ENCODE measurements at places on chromosomes 3 and 15.

DNA sequence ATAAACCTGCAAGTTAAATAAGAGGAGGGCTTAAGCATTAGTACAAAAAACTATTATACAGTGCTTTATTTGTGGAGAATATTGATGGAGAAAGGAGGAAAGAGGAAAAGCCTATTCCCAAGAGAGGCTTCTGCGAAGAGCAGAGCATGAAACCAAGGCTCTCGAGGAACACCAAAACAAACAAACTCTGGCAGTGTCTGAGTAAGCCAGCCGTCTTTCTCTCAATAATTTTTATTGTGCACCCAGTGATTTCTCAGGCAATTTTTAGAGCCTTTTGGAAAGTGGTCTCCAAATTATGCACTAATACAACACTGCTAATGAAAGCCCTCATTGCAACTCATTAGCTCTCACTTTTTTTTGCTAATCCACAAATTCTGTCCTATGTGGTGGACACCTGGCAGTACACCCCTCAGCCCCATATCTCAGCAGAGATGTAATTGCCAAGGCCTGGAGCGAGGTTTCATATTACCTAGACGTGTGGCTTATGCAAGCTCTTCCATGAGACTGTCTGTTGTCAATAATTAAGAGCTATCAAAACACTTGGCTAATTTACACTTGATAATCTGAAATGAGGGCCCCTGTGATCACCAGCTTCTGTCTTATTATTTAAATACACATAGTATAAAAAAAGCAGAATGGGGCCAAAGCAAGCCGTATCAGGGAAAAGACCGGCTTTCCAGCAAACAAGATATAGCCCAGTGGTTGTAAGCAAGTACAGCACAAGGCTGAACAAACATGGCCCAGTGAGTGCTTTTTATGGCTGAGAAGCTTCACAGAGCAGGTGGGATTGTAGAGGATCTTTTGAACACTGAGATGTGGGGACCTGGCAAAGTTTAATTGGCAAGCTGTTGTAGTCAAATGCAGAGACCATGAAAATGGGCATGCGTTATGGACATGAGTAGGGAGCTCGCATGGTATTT lies 216.9 kb downstream of the ROBO2 start:
- no peak for DNase-seq

DNA sequence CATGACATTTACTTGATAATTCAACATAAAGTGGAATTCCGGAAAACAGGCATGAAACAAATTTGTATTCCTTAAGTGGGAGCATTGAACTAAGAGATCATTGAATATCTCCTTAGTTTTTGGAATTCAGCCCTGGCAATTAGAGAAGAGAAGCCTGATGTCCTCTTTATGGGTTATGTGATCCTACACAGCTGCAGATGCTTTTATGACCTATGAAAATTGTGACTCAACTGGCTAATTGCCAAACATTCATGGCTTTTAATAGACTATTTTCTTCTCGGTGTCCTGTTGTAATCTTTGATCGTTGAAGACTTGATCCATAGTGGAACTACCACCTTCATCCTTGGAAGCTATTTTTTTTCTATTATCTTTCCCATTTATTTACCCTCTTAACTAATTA lies 46.1 kb downstream of the AGBL1 start:
- no peak for DNase-seq

- DNase-seq, result no peak
Observed at GRCh38 chr15:60389261-60390077, 8.3 kb downstream of the ANXA2 start.

DNA sequence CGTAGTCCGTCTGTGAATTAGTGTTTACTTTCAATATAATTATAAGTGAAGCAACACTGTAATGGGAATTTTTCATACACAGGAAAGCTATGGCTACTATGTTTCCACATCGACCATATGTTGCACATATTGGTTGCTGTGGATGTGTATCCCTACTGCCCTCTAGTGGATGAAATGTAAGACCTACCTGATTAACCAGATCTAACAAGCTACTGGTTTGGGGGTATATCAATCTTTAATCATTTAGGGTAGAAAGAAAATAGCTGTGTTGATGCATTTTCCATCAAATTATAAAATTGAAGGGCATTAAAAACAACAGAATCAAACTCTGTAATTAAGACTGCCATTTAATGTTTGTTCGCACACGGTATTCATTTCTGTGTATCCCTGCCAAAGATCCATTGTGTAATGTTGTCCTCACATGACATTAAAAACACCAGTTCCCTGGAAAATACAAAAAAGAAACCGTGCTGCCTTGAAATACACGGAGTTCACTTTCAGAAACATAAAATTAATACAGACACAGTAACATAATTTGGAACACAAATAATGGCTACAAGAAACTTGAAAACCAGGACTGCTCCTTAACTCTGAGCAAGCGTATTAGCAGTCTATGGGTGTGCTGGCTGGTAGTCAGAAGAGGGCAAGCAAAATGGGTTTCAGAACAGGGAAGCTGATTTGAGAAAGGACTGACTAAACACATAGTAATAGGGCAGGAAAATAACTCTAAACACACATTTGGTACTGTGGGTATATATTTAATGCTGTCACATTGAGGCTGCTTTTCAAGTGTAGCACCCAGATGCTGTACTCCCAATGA lies 125.1 kb downstream of the TIGIT start:
- DNase-seq, result no peak

DNA sequence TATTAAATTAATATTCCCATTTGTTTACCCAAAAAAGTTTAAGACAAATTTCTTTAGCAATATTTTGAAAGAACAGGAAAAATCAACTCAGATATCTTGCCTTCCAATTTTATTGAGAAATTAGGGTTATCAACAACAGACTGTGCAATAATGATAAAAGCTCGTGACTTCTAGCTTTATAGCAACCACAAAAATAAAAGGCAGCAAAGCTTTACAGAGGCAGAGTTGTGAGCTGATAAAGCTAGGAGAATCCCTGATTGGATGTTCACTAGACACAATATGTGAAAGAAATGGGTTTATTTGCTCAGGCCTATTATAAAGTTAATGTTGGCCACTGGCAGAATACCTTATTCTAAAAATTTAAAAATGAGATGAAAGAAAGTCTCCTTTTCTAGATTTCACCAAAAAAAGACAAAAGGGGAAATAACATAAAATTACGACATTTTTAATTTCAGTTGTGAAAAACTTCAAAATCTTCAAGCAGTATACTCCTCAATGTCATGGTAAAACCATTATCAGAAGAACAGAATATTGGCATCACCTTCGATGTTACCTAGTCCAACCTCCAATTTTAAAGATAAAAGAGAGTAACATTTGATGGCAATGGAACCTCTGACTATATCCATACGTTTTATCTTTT lies 2.8 kb downstream of the VPS13C start:
- DNase-seq, result no peak

- DNase-seq, result no peak
Observed at GRCh38 chr15:32668942-32669341, 27.4 kb downstream of the SCG5 start.

GRCh38 chr3:78689378-78689777 lies 1078.4 kb downstream of the ROBO1 start:
- no peak for DNase-seq

DNA sequence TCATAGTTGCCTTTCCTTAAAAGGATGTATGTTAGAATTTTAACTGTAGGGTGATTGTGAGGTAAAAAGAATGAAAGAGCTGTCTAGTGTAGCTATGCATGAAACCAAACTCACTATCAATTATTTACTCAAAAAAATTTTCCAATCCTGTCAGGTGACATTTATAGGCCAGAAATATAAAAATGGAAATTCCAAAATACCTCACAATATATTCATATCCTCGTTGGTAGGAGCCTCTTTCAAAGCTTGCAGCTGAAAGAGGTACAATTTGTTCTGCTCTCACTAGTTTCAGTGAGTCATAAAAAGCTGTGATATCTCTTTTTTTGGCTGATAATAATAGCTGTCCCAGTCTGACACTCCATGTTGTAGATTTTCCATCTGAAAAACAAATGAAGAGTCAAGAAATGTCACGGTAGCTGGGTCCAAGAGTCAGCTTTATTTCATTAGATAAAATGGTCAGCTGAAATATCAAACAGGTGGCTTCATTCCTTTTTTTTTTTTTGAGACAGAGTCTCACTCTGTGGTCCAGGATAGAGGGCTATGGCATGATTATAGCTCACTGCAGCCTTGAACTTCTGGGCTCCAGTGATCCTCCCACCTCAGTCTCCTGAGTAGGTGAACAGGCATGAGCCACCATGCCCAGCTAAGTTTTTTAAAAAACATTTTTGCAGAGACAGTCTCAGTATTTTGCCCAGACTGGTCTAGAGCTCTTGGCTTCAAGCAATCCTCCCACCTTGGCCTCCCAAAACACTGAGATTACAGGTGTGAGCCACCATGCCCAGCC lies 50.8 kb upstream of the XRN1 start:
- DNase-seq, result no peak

DNA sequence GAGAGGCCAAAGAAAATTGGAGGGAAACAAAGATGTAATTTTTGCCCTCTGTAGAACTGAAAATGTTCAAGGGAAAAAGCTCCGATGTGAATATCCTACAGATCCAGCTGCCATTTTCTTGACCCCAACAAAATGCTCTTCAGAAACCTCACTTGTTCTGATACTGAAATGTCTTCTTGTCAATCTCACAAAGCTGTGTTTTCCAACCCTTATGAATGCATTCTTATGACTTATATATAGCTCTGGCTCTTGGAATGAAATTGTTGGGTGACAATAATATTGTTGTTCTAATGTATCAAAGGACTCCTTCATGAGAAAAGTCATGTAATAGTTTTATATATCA lies 157.1 kb upstream of the TGFBR2 start:
- no peak for DNase-seq

DNA sequence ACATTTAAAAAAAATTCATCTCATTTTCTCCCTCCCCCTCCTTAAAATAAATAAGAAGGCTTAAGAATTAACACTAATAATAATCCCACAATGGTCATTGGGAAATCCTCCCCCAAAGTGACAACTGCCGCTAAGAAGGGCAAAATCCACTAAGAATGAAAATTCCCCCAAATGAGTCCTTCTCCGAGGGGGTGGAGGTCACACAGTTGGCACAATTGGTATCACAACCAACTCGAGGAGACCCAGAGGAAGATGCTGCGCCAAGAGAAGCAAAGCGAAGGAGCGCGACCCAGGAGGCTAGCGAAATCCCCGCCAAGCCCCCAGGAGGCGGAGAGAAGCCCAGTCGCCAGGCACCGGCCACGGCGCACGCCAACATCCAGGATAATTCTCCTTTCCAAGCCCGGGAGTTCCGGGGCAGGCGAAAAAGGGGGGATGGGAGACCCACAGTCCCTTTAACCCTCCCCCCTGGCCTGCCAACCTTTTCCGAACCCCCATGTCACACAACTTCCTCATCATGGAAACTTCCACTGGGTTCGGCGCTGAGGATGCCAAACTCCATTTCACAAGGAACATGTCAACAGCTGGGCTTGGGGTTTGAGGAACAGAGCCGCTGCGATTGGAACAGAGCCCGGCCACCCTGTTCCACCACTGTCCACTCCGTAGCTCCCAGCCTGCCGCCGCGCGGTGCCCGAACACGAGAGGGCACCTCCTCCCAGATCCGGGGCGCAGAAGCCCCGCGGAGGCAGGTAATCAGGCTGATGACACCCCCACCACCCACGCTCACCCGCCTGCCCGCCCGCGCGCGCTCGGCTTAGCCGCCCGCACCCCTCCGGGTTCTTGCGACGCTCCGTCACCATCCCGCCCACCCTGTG lies 668 bp downstream of the THRB start:
- DNase-seq, result no peak

GRCh38 chr3:39408493-39409372 lies 2.2 kb downstream of the RPSA start:
- DNase-seq, result no peak

- DNase-seq, result no peak
Observed at GRCh38 chr3:32968920-32969389, 17.5 kb downstream of the CCR4 start.

GRCh38 chr3:72630969-72631344 lies 217.3 kb downstream of the SHQ1 start:
- DNase-seq, result no peak

- no peak for DNase-seq
Observed at GRCh38 chr15:70351941-70352774, 254.4 kb upstream of the TLE3 start.

DNA sequence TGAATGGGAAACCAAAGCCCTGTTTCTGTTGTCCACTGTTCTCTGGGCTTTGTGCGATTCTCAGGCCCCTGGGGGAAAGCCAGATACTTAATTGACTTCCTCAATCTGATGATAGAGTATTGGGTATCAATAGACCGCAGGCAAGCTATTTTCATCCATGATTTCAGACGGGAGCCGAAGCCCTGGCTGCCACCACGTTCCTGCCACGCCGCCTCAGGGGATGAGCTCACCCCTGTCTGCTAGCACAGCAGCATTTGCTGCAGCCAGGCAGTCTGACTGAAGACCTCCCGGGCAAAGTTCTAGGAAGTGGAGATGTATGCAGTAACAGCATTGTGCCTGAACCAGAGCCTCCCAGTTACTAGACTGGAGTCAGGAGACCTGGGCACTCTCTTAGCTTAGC lies 69.8 kb downstream of the ISG20 start:
- DNase-seq, result no peak

- DNase-seq, result no peak
Observed at GRCh38 chr3:12454076-12454815, 30.0 kb upstream of the TSEN2 start.

GRCh38 chr15:38401701-38402100 lies 52.2 kb upstream of the FAM98B start:
- DNase-seq, result no peak

GRCh38 chr3:186540221-186540834 lies 3.9 kb downstream of the CRYGS start:
- peak; percentile 60 for DNase-seq

GRCh38 chr3:46196261-46196957 lies 11.7 kb downstream of the CCR1 start:
- DNase-seq, result no peak

DNA sequence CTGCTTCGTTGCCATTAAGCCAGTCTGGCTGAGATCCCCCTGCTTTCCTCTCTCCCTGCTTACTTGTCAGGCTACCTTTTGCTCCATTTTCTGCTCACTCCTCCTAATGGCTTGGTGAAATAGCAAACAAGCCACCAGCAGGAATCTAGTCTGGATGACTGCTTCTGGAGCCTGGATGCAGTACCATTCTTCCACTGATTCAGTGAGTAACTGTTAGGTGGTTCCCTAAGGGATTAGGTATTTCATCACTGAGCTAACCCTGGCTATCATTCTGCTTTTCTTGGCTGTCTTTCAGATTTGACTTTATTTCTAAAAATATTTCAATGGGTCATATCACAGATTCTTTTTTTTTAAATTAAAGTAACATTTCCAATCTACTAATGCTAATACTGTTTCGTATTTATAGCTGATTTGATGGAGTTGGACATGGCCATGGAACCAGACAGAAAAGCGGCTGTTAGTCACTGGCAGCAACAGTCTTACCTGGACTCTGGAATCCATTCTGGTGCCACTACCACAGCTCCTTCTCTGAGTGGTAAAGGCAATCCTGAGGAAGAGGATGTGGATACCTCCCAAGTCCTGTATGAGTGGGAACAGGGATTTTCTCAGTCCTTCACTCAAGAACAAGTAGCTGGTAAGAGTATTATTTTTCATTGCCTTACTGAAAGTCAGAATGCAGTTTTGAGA lies 25.0 kb downstream of the CTNNB1 start:
- DNase-seq, result no peak

DNA sequence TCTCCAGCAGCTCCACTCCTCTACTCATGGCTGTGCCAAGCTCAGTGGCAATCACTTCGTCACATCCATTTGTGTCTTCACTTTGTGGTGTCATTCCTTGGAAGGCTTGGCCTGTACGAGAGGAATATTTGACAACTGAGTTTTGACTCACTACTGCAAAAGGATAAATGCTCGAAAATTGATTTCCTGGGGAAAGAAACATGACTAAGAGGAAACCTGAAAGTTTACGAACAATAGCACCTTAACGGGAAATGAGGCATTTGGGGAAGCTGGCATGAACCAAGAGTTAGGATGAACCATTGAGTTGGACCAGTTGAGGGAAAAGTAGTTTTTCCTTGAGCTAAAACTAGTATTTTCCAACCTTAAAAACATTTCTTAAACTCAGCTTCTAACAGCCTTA lies 74.2 kb upstream of the ABHD17C start:
- DNase-seq, result no peak
